ENCODE measurements at places on chromosomes 4 and X.

GRCh38 chr4:7650606-7651385 lies 216.1 kb upstream of the PSAPL1 start:
- DNase-seq: peak; percentile 57

GRCh38 chrX:101203761-101204351 lies 15.7 kb upstream of the DRP2 start:
- DNase-seq: no peak

- no peak for DNase-seq
Measured at GRCh38 chrX:28324321-28324721, 262.9 kb upstream of the IL1RAPL1 start.

GRCh38 chr4:142815834-142816233 lies 30.3 kb downstream of the INPP4B start:
- DNase-seq: peak; percentile 81

GRCh38 chr4:102061133-102061532 lies 270.6 kb downstream of the BANK1 start:
- no peak for DNase-seq
